Stimulated activated naive CD4-positive, alpha-beta T cell (primary cell): ENCODE measurements at places on chromosomes 12 and 14.

DNA sequence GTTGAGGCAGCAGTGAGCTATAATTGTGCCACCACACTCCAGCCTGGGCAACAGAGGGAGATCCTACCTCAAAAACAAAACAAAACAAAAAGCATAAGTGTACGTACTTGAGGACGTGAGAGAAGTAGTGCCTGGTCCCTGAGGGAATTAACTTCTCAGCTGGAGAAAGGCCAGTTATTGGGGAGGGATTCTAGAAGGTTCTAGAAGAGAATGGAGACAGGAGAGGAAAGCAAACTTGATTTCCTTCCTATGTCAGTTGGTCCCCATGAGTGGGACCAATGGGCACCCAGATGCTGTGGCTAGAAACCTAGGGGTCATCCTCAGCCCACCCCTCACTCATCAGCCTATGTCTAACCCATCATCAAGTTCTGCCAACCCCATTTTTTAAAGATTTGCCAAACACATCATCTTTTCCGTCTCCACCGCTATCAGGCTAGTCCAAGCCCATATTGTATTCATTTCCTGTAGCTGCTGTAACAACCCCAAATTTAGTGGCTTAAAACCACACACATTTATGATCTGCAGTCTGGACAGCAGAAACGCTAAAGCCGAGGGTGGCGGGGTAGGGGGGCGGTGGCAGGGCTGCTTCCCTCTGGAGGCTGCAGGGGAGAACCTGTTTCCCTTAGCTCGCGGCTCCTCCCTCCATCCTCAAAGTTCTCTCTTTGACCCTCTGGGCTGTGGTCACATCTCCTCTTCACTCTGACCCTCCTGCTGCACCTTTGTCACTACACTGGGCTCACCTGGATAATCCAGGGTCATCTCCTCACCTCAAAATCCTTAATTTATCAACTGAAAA is 7.2 kb upstream of the RBM19 start:
- no peak for DNase-seq

GRCh38 chr14:41607304-41607775 is 664 bp downstream of the LRFN5 start:
- no peak for DNase-seq

GRCh38 chr14:33682760-33683159 is 268.1 kb downstream of the EGLN3 start:
- no peak for DNase-seq

DNA sequence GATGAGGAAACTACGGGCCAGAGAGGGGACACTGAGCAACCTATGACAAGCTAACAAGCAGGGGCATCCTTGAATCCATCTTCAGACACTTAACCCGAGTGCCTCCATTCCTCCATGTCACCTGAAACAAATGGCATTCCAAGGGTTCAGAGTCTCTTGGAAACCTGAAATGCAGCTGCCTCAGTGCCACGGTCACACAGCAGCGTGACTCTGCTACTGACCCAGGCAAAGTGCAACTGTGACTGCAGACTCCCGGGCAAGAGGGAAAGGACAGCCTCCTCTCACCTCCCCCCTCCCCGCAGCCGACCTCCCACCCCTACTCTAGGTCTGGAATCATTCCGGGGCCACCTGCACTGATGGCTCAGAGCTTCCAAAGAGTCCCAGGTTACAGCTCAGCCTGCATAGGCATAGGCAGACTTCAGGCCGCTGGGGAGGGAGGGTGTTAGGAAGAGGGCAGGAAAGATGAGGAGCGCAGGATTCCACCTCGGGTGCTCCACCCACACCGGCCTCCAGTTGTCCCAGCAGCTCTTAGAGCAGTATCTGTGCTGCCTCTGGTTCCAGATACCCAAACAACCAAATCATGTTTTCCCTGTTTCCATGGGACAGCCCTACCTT is 53.2 kb downstream of the KCNK10 start:
- DNase-seq = no peak

DNA sequence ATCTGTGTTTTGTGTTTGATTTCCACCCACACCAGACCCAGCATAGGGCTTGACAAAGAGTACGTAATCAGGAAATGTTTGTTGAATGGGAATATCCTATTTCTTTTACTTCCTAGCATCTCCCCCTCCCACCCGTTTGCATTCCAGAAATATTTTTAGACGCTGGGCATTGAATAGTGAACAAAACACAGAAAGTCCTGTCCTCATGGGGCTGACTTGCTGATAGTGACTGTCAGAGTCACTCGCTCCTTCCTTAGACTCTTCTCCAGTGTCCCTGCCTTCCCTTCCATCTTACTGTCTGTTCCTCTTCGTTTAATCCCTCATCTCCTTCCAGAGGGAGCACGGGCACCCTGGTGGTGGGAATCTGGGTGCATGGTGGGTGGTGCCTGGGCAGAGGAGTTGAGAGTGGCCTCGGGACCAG is 53.6 kb downstream of the SLC25A47 start:
- DNase-seq = no peak

GRCh38 chr14:79321070-79321469 is 890.2 kb downstream of the DIO2 start:
- no peak for DNase-seq

DNA sequence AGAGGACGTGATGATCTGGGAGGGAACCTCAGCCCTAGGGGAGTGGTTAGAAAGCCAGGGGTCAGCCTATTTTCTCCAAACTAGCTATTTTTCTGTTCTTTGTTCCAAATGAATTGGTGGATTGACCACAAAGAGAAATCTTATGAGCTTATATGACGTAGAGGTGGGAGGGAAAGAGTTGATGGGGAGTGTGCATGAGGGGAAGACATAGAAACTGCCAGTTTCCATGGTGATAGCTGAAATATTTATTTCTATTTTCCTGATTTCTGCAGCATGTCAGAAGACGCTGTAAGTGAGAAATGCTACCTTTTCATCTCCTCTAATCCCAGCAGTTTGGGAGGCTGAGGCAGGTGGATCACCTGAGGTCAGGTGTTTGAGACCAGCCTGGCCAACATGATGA is 51.4 kb upstream of the CISTR start:
- DNase-seq = no peak

GRCh38 chr14:101889898-101890297 is 74.5 kb upstream of the DYNC1H1 start:
- DNase-seq = peak; percentile 3

DNA sequence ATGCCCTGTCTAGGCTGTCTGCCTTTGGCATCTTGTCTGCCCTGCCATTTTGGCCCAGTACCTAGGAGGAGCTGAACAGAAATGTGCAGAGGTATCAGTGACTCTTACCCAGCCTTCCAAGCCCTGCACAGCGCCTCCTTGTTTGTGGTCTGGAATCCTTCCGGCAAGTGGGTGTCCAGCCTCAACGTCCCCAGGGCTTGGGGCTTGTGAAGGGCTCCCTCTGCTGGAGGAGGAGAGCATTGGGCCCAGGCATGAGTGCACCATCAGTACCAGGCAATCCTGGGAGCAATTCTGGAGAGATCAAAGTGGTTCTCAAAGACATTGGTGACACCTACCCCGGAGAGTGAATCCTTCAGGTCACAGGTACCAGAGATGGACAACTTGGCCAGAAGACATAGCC is 2.4 kb upstream of the TCL1B start:
- DNase-seq = peak; percentile 8
